ENCODE measurements at places on chromosomes 2 and 18. TPM values are rescaled to one million over a fixed set of nuclear protein-coding genes. Genes with fewer than 3 reads are reported as not detected.

DNA sequence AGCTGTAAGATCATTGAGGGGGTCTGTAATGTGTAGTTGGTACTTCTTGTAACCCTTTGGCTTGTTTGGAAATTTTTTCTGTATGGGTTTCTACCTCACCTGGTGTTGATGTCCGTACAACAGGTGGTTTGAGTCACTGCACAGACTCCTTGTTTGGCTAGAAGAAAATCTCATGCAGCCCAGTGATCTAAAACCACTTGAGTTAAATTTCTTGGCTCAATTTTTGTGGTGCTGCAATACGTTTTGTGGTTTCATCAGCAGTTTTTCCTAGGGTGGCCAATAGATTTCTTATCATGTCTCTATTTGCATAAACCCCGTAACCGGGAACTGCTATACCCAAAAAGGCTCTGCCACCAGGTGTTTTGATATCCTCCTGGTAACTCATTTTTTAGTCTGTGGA lies 43.4 kb downstream of the CERS6 start:
- no peak for DNase-seq

- no peak for DNase-seq
Measured at GRCh38 chr2:217628061-217628460, 374.7 kb downstream of the TNS1 start.

GRCh38 chr2:105294046-105294445 lies 35.5 kb downstream of the TGFBRAP1 start:
- no peak for DNase-seq

DNA sequence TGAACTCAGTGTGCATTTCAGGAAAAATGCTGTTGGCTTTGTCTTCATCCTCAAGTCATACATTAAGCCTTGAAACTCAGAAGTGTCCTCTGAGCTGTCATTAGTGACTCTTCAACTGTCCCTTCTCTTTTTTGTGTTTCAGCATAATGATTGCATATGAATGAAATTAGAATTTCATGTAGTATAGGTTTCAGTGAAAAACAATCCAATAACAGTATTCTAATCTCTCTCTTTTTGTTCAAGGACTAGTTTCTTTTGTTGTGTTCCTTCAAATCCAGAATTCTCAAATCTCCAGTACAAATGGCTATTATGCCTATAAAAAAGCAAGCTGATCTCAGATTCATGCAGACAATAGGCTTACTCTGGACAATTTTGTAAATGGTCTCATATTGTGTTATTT lies 133.5 kb downstream of the QPCT start:
- DNase-seq = no peak

GRCh38 chr18:75226286-75226955 lies 15.8 kb downstream of the TSHZ1 start:
- DNase-seq = no peak

GRCh38 chr2:174749793-174750192 lies 14.5 kb downstream of the CHRNA1 start:
- no peak for DNase-seq

GRCh38 chr2:48383036-48383435 lies 146.9 kb upstream of the STON1 start:
- DNase-seq = no peak

GRCh38 chr2:170455617-170456426 lies 259.3 kb upstream of the SP5 start:
- DNase-seq = no peak

- no peak for DNase-seq
Measured at GRCh38 chr2:124530203-124530602, 505.1 kb downstream of the CNTNAP5 start.

DNA sequence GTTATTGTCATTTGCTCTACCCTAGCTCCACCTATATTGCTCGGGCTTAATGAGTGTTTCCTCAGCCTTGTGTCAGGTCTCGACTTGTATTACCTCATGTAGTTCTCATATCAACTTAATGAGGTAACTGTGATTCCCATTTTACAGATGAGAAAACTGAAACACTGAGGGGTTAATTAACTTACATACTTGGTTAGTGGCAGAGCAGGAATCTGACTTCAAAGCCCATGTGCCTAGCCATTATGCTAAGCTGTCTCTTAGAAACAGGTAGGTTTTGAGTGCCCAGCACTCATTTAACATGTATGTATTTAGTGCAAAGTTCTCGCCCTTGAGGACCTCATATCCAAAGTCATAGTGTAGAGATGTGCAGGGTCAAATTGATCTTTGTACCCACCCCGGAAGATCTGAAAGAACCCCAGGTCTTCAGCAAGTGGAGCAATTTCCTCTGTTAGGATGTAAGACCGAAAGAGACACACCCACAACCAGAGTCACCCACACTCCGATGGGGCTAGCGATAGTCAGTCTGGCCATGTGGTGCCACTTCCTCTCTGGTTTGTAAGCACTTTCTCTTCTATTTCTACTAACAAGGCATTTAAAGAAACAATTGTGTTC lies 121.0 kb upstream of the SLC39A10 start:
- peak; percentile 30 for DNase-seq

DNA sequence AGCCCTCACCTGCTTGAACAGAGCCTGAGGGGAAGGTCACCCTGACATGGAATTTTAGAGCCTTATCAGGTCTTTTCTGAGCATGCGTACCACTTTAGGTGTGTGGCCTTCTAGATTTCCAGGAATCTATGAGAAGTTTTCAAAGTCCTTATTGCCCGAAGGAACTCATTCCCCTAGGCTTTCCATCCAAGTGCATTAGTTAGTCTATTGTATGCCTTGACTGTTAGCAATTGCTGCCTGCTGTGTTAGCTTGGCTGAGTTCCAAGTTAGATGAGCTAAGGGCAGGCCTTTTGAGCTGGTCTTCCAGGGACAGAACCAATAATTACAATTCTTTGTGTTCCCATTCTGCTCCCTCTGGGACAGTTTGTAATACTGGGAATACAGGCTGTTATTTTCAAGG lies 30.8 kb upstream of the PUM2 start:
- no peak for DNase-seq

GRCh38 chr2:42795841-42796301 lies 3.5 kb upstream of the HAAO start:
- no peak for DNase-seq

DNA sequence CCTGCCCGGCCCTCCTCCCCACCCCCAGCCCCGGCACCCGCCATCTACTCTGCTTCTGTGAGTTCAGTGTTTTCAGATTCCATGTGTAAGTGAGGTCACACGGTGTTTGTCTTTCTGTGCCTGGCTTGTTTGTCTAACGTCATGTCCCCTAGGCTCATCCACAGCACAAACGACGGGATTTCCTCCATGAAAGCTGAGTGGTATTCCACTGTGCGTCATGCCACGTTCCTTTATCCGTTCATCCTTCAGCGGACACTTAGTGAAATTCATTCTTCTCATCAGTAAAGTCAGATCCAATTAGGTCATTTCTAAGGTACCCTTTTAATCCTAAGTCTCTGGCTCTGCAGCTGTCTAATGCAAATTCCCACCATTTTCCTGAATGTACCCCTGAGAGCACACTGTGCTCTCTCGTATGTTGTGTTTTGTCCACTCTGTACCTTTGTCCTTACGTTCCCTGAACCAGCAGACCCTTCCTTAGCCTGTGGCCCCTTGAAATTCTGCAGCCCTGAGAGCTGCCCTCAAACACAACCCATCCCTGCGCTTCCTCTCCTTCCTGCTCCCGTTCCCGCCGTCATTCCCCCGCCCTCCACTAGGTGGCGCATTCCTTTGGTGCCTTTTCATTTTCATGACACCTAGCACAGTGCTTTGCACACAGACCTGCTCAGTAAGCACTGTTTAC lies 44.1 kb downstream of the TRAPPC12 start:
- DNase-seq = peak; percentile 49

DNA sequence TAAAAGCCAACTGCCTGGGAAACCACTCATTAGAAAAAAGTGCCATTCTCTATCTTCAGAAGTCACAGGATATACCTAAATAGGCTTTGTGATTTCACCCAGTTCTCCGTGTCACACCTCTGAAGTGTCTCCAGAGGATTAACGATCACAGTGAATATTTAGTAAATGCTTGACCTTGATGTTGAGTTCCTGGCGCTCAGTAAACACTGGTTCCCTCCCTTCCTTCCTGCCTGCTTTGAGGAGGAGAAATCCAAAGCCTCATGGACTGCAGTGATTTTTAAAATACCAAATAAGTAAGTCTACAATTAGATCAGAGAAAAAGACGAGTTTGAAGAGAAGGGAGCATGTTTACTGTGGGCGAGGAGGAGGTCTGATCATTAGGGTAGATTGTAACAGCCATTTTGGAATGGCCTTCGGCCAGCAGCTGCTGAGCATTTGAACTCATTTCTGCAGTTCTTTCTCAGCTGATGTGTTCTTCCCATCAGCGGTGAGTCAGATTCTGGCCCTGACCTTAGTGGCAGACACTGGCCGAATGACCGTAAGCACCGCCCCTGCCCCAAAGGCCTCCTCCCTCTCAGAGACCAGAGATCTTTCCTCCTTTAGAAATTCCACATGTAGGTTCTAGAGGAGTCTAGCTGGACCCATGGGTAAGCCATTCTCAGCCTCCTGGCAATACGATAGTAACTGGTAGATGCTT lies 62.1 kb upstream of the SLC16A14 start:
- DNase-seq = no peak

GRCh38 chr2:212451786-212452231 lies 86.8 kb downstream of the ERBB4 start:
- no peak for DNase-seq

DNA sequence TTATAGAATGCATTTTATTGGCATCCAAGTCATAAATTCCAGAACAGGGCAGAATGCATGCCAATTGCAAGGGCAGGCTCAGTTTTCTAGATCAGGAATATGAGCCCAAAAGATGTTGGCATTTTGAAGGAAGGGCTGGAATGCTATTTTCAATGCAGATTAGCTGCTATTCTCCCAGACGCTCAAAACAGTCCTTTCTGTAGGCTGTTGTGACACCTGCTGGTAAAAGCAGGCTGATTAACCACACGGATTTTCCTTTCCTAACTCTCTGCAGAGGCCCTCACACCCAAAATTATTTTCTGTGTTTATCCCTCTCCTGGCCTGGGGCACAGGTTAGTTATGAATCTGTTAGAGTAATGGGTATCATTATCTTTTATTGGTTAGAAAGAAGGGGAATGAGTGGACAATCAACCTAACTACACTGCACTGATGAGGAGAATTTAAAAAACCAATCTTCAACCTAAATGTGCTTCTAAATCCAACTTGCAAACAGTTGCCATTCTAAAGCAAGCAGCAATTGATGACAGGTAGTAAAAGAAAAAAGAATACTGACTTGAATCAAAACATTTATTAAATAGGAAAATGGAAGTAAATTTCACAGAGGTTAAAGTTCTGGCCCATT lies 94.0 kb downstream of the PLA2R1 start:
- DNase-seq = no peak

GRCh38 chr18:22257022-22257543 lies 87.7 kb downstream of the GATA6 start:
- no peak for DNase-seq

GRCh38 chr18:43800584-43800983 lies 523.3 kb upstream of the SYT4 start:
- no peak for DNase-seq

GRCh38 chr18:4369705-4370104 lies 85.4 kb downstream of the DLGAP1 start:
- no peak for DNase-seq

DNA sequence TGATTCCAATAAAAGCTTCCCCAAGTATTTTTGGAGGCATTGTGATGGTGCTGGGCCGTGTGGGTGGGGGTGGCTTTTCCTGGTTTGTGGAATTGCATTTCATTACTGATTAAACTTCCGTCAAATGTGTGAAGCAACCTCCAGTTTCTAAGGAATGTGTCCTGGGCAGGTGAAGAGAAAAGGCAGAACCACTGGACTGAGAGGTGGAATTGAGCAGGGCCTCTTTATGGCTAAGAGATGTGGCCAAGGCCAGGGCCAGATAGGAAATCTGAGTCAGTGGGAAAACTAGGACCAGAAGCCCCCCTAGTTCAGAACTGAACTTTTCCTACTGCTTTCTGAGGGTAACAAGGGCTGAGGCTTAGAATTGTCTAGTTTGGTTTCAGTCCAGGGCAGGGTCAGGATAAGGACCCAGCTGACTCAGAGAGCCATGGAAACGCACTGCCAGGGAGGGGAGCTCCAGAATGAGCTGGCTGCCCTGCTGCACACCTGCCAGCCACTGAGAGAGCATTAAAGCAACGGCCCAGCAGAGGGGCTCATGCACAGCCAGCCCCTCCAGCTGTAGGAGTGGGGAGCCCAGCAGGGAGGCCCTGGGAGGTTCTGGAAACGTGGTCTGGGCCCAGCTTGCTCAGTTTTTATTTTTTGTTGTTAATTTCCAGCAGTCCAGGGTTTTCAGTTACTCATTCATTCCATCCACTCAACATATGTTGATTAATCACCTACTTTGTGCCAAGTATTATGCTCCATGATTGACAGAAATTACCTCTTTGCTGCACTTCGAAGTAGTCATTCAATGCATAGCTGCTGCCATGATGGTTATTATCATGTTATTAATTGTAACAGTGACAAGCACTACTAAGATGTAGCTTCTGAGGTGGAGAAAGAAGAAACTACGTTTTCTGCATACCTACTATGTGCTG lies 156.1 kb downstream of the MSH2 start:
- DNase-seq = no peak

- no peak for DNase-seq
Measured at GRCh38 chr2:4556135-4556896, 852.9 kb downstream of the DCDC2C start.

GRCh38 chr2:167294776-167295140 lies 406.5 kb downstream of the XIRP2 start:
- DNase-seq = no peak

GRCh38 chr18:72530622-72531021 lies 13.5 kb downstream of the CBLN2 start:
- DNase-seq = no peak

DNA sequence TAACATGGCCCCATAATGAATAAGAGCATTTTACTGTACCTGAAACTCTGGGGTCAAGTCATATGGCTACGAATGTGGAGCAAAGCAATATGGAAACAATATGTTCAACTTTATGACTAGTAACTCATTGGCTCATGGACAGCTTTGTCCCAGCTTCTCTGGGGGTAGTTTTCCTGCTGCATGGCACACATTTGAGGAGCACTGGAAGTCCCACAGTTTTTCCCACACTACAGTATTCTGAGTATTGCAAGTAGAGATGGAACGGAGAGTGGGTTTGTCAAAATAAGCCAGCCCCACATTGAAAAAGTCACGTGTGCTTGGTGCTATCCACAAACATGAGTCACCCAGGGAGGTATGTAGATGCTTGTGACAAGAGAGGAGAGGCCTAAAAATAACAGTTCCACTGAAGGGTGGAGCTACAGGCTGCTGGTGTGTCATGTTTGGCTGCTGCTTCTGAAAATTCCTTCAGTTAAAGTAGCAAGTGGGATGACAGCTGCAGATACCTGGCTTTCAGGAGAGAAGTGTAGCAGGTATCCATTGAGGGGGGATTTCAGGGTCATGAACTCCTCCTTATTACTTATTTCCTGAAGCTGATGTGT lies 48.2 kb upstream of the CTAGE1 start:
- DNase-seq = no peak

The MC4R gene
- total RNA-seq = not detected

The ANKRD44 gene
- total RNA-seq = 232 TPM

The ACTG2 gene
- total RNA-seq = not detected

The NT5DC4 gene
- not detected for total RNA-seq

The ARHGAP28 gene
- total RNA-seq = not detected

The TEX44 gene
- not detected for total RNA-seq

The WDR54 gene
- total RNA-seq = 42.8 TPM

Data from T-helper 17 cell (primary cell).